ENCODE measurements at places on chromosomes 3 and 15.

GRCh38 chr3:40829876-40830275 lies 305.1 kb downstream of the ZNF621 start:
- DNase-seq: no peak

DNA sequence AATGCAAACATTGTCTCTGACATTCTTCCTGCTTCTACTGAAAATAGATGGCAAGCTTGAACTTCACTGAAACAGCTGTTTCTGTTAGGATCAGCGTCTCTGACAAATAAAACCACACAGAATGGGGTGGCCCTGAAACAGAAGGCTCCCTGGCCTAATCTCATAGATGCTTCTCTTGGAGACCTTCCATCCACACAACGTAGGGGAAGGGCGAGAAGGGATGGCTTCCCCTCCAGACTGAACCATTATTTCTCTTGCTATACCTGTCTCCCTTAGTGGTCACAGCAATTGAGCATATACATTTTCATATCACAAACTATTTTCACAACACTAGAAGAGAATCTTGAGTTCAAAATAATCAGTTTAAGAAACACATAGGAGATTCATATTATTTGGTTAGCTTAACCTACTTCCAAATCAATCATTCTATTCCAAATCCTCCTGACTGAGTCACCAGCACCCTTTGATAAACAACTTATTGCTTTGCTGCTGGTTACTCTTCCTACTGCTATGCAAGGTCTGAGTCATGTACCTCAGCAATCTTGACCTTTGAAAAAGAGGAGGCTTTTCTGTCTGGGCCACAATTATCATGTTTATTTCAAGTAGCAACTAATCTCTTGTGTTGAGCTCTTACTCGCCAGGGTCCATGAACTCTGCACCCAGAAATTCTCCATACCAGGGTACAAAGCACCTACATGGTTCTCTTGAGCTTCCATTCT lies 45.5 kb downstream of the CBLB start:
- peak; percentile 53 for DNase-seq

GRCh38 chr3:71299160-71299559 lies 284.4 kb downstream of the FOXP1 start:
- DNase-seq: peak; percentile 40

DNA sequence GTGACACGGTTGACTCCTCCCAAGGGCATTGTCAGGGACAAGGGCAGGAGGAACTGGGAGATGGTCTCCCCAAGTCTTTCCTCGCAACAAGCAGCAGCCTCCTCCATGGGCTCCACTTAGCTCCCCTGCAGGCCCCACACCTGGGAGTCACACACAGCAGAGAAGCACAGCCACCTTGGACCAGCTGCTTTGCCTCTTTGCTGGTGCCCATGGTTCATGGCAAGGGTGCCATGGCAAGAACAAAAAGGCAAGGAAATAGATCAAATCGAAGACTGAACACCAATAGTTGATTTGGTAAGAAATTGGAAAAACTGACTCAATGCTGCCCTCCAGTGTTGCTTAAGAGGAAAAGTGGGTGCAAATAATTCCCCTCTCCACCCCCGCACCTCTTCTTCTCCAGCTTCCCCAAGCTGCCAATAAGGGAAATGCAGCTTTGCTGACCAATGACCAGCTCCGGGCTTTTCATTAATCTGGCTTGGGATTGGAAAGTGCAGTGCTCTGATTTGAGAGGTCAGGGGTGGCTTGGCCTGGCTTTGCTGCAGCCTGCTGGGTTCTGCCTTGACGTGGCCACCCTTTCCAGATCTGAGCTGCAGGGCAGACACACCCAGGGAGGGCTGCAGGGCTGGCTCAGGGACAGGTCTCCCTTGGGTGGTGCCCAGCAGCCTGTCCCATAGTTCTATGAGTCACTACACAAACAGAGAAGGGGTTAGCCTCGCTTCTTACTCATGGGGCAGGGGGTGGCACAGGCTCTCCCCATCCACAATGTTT lies 162.0 kb downstream of the KLF13 start:
- DNase-seq: peak; percentile 52

GRCh38 chr15:37933666-37934065 lies 774 bp upstream of the TMCO5A start:
- no peak for DNase-seq

GRCh38 chr3:169227911-169228310 lies 435.6 kb downstream of the MECOM start:
- DNase-seq: no peak

- DNase-seq: no peak
These were observed 63.3 kb upstream of the STT3B start for GRCh38 chr3:31469385-31469784.

GRCh38 chr3:194083637-194084224 lies 52.2 kb upstream of the HES1 start:
- DNase-seq: no peak
